Astrocyte (in vitro differentiated cells and primary cell): ENCODE measurements at places on chromosomes 5 and 9. TPM values are rescaled to one million over a fixed set of nuclear protein-coding genes. Genes with fewer than 3 reads are reported as not detected.

DNA sequence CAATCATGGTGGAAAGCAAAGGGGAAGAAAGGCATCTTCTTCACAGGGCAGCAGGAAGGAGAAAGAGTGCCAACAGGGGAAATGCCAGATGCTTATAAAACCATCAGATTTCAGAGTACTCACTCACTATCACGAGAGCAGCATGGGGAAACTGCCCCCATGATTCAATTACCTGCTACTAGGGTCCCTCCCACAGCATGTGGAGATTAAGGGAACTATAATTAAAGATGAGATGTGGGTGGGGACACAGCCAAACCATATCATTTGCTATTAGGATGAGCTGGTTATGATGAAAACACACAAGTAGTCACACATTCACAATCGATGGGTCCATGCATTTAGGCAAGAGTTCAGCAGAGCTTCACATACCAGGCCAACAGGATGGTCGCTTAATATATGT lies 469.0 kb downstream of the PDE4D start:
- no peak for DNase-seq

GRCh38 chr5:17216974-17217492 lies 398 bp upstream of the BASP1 start:
- peak; percentile 66 for DNase-seq

DNA sequence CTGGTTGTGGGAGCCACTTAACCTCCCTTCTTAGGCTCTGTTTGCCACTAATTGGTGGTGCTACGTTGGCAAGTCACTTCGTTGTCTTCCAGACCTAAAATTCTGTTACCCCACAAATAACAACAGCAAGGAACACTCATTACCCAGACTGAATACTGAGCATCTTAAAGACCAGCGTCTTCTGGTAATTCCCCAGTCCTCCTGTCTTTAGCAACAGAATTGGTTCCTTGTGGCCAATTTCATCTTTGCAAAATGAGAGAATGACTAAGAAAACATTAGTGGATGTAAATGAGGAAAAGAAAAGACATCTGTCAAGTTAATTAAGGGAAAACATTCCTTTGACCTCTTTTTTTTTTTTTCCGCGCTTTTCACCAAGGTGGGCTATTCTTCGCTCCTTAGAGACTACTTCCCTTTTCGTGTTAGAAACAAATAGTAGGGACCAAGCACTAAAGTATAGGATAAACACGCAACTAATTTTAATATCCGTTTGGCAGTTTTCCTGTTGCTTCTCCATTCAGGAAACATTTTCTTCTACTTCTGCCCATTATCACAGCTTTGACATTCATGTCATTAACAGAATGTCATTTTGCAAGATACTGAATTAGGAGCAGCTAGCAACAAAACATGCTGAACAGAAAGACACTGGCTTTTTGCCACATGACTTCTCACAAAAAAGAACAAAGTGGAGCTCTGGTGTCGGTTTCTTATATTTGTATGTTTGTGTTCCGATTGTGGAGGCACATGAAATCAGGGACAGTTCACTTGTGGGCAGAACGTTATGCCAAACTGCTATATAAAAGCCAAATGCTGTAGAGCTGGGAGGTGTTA lies 154.2 kb downstream of the CD180 start:
- DNase-seq: no peak

Gene STPG3
- total RNA-seq: not detected in 2 replicates

DNA sequence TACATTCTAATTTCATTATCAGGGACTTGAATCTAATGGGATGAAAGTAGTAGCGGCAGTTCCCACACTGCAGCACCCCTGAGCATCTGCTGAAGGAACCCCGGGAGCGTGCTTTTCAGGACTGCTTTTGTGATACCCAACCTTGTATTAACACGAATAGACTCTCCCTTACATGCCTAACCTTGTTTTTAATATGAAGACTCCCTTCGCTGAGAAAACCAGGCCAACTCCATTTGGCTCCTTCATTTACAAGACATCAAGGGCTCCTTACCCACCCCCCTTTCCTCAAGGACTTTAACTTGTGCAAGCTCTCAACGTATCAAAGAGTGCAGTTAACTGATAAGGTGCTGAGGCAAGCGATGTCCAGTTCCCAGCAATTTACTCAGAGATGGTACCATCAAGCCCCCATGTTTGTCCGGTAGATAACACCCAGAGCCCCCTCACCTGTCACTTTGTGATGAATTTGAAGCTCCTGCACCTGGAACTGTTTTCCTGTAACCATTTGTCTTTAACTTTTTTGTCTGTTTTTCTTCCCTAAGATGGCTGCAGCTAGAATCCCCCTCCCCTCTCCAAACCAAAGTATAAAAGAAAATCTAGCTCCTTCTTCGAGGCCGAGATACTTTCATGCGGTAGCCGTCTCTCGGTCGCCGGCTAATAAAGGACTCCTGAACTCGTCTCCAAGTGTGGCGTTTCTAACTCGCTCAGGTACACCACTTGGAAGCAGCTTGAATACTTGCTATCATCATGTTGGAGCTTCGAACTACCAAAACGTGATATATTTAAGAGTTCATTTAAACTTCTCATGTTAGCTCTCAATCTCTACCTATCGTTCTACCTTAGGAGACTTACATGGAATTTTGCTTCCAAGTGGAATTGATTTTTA lies 10.7 kb downstream of the HNRNPH1 start:
- DNase-seq: no peak

GRCh38 chr9:17669206-17669605 lies 90.3 kb downstream of the SH3GL2 start:
- DNase-seq: no peak

Gene TOR4A
- 10.8 and 11.8 TPM in 2 replicates for total RNA-seq

DNA sequence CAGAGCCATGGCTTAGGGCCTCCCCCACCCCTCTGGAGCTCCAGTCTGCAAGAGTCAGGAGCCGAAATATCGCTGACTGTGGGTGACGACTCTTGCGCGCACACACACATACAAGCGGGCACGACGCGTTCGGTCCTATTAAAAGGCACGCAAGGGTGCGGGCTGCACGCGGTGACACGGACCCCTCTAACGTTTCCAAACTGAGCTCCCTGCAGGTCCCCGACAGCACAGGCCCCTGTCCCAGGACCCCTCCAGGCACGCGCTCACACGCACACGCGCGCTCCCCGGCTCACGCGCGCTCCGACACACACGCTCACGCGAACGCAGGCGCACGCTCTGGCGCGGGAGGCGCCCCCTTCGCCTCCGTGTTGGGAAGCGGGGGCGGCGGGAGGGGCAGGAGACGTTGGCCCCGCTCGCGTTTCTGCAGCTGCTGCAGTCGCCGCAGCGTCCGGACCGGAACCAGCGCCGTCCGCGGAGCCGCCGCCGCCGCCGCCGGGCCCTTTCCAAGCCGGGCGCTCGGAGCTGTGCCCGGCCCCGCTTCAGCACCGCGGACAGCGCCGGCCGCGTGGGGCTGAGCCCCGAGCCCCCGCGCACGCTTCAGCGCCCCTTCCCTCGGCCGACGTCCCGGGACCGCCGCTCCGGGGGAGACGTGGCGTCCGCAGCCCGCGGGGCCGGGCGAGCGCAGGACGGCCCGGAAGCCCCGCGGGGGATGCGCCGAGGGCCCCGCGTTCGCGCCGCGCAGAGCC lies at the start of gene GRIN1:
GRIN1 (plus strand) TSS at position 433 of the 746 bp plus-strand sequence. CDS start 333 bp downstream, outside the sequence.
- DNase-seq: no peak

- DNase-seq: peak; percentile 71
Measured at GRCh38 chr5:139636975-139637408, 11.2 kb upstream of the CXXC5 start.
